Stimulated activated CD4-positive, alpha-beta T cell treated with anti-CD3 and anti-CD28 coated beads, Interleukin-2, amount 100 ng/mL, for 24 hours (primary cell): ENCODE measurements at places on chromosomes 1 and 21.

DNA sequence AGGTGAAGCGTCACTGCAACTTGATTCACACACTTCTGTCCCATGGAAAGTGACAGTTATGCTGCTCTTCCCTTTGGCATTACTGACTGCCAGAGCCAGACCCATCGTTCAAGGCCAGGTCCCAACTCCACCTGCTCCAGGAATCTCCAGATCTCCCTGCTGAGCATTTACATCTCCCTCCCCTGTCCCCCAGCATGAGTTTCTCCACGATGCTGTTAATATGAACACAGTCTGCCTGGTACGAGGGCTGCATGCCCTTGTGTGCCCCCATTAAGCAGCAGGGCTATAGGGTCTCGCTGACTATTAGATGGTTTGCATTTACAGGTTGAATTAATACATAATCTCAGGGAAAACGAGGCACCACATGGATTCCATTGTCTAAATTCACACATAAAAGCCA is 4.3 kb downstream of the F3 start:
- no peak for DNase-seq

DNA sequence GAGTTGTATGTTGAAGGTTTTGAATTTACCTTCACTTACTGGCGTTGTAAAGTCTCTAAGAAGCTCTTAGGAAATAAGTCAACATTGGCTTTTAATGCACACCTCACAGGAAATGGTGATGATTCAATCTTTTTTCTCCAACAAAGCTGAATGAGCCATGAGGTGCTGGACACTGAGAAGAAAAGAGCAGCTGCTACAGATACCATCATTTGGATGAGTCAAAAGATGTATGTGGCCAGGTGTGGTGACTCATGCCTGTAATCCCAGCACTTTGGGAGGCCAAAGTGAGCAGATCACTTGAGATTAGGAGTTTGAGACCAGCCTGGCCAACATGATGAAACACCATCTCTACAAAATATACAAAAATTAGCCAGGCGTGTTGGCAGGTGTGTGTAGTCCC is 3.3 kb upstream of the IL23R start:
- peak; percentile 30 for DNase-seq

DNA sequence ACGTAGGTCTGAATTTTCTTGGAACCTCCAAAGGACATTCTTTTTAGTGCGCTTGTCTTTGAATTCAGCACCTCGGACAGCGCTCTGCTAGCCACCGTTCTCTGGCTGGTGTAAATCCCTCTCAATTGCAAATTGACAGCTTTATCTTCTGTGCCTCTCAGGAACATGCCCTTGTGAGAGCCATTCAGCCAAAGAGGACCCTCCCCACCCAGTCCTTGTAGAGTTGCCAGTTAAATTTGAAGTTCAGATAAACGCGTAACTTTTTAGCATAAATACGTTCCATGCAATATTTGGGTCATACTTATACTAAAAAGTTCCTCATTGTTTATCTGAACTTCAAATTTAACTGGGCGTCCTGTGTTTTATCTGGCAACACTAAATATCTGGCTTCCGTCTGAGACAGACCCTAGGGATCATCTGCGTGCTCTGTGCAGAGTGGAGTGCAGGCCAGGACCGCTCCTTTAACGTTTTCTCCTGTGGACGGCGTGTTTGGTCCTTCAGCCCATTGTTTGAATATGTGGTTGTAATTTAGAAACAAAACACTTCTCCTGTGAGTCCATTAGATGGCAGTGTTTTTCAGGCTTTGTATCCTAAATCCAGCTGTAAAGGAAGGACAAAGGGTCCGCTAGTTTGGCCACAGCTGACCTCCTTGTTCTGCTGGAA is 7.0 kb downstream of the KCNAB2 start:
- peak; percentile 48 for DNase-seq

- no peak for DNase-seq
These were observed 1.2 kb downstream of the IPO13 start for GRCh38 chr1:43947874-43948437.

- DNase-seq: no peak
These were observed 101.4 kb downstream of the UBE2U start for GRCh38 chr1:64304823-64305222.

DNA sequence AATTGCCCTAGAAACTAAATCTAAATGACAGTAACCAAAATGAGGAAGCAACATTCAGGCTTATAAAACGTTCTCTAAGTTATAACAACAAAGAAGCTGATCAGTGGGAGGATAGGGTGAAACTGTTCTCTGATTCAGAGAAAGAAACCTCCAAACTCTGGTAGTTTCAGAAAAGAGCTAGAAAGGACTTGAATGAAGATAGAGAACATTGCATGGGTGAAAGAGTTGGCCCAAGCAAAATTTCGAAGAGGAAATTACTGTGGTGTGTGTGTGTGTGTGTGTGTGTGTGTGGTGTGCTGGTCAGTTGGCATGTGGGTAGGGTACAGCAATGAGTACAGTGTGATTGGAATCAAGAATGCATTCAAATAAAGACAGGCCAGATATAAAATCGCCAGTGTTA is 16.5 kb upstream of the SPAG17 start:
- DNase-seq: no peak
